ENCODE measurements at places on chromosomes 7 and 10.

DNA sequence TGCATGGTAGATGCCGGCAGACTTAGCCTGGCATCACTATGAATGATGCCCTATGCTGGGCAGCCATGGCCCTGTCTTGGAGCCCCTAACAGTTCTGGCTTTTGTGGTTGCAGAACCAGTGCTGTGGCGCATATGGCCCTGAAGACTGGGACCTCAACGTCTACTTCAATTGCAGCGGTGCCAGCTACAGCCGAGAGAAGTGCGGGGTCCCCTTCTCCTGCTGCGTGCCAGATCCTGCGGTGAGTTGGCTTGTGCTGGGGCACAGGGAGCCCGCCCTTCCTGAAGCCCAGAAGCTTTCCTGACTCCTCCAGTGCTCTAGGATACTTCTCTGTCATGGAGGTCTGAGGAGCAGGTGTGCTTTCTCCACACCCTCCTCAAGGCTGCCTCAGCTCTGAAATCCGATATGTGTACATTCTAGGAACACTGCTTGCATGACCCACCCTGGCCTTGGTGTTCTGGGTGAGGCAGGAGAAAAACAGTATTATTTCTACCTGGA is 25.6 kb upstream of the SH2D4B start:
- H3K27ac ChIP-seq, result peak overlapping the region; percentile 60
- peaks cover 12% of the 10 kb centered on the region for H3K4me1 ChIP-seq
- H3K4me3 ChIP-seq, result no peak overlapping the region
- DNase-seq, result no peak
- H3K36me3 ChIP-seq, result peaks cover 71% of the 10 kb centered on the region

- no peaks in the 10 kb centered on the region for H3K36me3 ChIP-seq
- DNase-seq, result no peak
- H3K4me1 ChIP-seq, result peaks cover under 1% of the 10 kb centered on the region
- H3K4me3 ChIP-seq, result no peak overlapping the region
Measured at GRCh38 chr10:113320987-113321386, 231.9 kb upstream of the HABP2 start.

DNA sequence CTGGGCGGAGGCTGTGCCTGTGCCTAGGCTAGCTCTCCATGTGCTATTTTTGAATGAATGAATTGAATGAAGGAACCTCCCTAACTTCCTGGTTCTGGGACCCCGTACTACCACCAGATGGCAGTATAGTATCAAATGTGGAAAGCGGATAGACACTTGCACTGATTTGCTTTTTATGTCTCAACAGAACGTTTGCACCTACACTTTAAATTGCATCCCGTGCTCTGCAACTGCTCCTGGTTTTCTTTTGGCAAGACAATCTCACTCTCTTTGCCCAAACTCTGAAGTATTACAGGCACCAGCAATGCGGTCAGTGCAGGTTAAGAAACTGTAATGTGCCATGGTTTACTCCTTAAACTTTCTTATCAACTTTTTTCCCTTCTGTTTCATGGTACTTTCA is 6.5 kb downstream of the FZD8 start:
- no peak overlapping the region for H3K4me3 ChIP-seq
- no peaks in the 10 kb centered on the region for H3K36me3 ChIP-seq
- peaks cover 5% of the 10 kb centered on the region for H3K4me1 ChIP-seq

- no peaks in the 10 kb centered on the region for H3K4me1 ChIP-seq
- no peak overlapping the region for H3K4me3 ChIP-seq
- no peaks in the 10 kb centered on the region for H3K36me3 ChIP-seq
Measured at GRCh38 chr7:134246347-134246746, 70.4 kb downstream of the SLC35B4 start.

- peaks cover 2% of the 10 kb centered on the region for H3K27me3 ChIP-seq
- no peak overlapping the region for H3K4me3 ChIP-seq
- no peaks in the 10 kb centered on the region for H3K4me1 ChIP-seq
- no peak overlapping the region for H3K27ac ChIP-seq
Measured at GRCh38 chr10:77661674-77662073, 24.1 kb upstream of the KCNMA1 start.

DNA sequence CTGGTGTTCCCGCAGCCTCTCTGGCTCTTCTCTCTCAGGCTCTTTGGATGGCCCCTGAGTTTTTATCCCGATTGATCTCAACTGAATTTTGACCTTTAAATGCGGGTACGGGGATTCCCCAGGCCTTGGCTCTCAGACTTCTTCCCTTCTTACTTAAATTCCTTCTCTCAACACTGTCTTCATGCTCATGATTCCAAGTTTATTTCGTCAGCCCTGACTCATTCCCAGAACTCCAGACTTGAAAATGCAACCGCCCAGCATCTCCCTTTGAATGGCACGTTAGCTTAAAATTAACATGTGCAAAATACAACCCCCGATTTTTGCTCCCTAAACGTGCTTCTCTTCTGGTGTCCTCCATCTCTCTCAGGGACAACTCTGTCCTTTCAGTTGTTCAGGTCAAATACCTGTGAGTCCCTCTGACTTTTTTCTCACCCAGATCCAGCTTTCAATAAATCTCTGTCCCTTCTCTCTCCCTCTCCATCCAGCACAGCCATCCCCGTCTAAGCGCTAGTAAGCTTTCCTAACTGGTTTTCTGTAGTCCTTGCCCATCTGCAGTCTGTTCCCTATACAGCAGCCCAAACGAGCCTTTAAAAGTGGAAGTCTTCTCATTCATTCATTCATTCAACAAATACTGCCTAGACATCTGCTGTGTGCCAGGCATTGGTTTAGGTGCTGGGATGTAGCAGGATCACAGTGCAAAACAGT is 7.1 kb downstream of the HECW1 start:
- DNase-seq, result no peak
- peaks cover 34% of the 10 kb centered on the region for H3K27me3 ChIP-seq
- H3K27ac ChIP-seq, result no peak overlapping the region
- H3K4me3 ChIP-seq, result no peak overlapping the region
- no peaks in the 10 kb centered on the region for H3K4me1 ChIP-seq

DNA sequence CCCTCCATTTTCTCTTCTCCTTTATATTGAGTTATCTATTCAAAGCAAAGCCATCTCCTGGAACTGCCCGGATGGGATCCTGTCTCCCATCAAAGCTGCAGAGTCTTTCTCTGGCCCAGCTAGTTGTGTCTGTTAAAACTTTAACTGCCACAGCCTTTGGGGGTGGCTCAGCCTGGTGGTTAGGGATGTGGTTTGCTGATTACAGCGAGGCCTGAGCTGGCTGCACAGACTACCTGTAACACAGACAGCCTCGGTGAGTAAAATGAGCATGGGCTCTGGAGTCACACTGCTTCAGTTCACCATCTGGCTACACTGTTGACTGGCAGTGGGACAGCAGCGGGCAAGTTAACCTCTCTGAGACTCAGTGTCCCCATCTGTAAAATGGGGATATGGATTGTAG is 18.4 kb upstream of the HABP2 start:
- no peak overlapping the region for H3K27ac ChIP-seq
- H3K36me3 ChIP-seq, result no peaks in the 10 kb centered on the region
- H3K27me3 ChIP-seq, result peaks cover 1% of the 10 kb centered on the region
- H3K4me1 ChIP-seq, result peaks cover 4% of the 10 kb centered on the region

DNA sequence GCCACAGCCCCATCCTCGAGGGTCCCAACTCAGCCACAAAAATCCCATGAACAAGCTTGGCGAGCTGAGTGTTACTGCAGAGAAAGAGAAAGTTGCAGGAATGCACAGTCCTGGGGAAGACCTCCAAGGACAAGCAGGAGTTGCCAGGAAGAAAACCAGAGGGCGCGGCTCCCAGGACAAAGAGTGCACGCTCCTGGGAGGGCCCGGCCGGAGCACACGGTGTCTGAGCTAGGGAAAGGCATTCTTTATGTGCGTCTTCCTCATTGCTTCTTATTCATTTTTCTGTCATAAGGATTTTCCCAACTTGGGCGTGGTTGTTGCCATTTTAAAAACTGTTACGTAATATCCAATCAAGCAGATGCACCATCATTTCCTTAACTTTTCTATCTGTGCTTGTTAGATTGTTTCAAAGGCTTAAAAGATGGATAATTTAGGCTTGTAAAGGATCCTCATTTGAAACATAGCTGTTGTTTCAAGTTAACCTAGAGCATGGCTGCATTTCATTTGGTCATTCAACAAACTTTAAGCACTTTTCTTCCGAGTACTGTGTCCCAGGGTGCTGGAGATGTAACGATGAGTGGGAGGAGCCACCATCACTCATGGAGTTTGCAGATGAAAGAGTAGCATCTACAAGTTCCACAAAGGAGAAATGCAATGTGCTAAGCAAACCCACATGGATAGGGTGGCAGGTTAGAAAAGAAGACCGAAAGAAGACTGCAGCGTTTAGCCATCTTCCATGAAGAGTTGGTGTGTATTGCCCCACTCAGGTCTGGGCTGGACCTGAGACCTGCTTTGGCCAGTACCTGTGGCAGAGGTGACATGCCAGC is 5.6 kb upstream of the CNPY1 start:
- no peak overlapping the region for H3K4me3 ChIP-seq
- no peaks in the 10 kb centered on the region for H3K36me3 ChIP-seq
- H3K4me1 ChIP-seq, result no peaks in the 10 kb centered on the region

DNA sequence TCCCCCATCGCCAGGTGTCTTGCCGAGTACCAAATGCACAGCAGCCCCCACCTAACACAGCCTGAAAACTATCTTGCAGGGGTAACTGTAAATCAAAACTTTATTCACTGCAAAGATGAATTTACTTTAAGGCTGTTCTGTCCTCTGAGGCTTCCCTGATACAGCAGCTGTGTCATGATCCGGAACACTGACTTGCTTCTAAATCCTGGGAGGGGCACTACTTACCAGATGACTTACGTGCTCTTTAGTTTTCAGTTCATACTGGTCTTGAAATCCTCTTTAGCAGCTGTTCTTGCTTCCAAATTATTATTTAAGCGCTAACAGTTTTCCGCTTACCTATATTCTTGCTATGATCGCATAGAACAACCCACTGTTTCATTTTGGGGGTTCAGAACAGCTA is 4.9 kb downstream of the DYNC1I1 start:
- no peak overlapping the region for H3K27ac ChIP-seq
- DNase-seq, result no peak
- H3K27me3 ChIP-seq, result peaks cover 26% of the 10 kb centered on the region
- H3K4me1 ChIP-seq, result no peaks in the 10 kb centered on the region
- no peaks in the 10 kb centered on the region for H3K36me3 ChIP-seq

DNA sequence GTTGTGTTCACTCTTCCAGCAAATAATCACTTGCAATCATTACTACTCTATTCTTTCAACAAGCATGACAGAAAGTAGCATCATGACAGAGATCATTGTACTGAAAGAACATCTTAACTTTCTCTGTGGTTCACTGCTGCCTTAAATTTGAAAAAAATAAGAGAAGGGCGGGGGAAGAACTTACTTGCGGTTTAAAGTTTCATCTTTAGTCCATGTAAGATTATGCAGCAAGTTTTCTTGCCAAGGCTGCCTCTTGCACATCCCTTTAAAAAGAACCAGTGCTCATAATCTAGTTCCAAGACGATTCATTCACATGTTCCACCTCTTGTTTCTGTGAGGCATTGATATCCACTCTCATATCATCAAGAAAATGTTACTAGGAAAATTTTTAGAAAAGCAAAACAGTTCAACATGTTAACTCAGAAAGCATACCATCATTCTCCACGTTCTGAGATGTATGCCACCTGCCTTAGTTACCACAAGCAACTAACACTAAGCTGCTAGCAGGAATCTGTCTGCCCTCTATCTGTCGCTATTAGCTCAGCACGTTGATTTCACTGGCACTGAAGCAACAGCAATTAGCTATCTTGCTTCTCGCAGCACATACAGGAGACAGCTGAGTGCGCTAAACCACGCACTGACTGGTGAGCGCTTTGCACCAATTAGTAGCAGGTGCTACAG is at the start of gene PCDH15:
Gene PCDH15, minus strand, starts transcription at position 491 of the 681 bp plus-strand sequence. CDS start 136,969 bp downstream, outside the sequence.
- H3K27me3 ChIP-seq, result no peaks in the 10 kb centered on the region
- no peaks in the 10 kb centered on the region for H3K4me1 ChIP-seq
- H3K27ac ChIP-seq, result no peak within 1 kb of the TSS
- DNase-seq, result no peak
- no peak within 1 kb of the TSS for H3K4me3 ChIP-seq

- DNase-seq, result no peak
- H3K27ac ChIP-seq, result no peak overlapping the region
- no peaks in the 10 kb centered on the region for H3K36me3 ChIP-seq
- H3K4me3 ChIP-seq, result no peak overlapping the region
- H3K4me1 ChIP-seq, result no peaks in the 10 kb centered on the region
Measured at GRCh38 chr10:44619975-44620374, 235.1 kb upstream of the CXCL12 start.

GRCh38 chr10:78727251-78727650 is 341.5 kb upstream of the ZMIZ1 start:
- no peaks in the 10 kb centered on the region for H3K36me3 ChIP-seq
- no peak overlapping the region for H3K4me3 ChIP-seq
- H3K27ac ChIP-seq, result no peak overlapping the region
- DNase-seq, result no peak
- H3K27me3 ChIP-seq, result peaks cover 15% of the 10 kb centered on the region
- H3K4me1 ChIP-seq, result no peaks in the 10 kb centered on the region

DNA sequence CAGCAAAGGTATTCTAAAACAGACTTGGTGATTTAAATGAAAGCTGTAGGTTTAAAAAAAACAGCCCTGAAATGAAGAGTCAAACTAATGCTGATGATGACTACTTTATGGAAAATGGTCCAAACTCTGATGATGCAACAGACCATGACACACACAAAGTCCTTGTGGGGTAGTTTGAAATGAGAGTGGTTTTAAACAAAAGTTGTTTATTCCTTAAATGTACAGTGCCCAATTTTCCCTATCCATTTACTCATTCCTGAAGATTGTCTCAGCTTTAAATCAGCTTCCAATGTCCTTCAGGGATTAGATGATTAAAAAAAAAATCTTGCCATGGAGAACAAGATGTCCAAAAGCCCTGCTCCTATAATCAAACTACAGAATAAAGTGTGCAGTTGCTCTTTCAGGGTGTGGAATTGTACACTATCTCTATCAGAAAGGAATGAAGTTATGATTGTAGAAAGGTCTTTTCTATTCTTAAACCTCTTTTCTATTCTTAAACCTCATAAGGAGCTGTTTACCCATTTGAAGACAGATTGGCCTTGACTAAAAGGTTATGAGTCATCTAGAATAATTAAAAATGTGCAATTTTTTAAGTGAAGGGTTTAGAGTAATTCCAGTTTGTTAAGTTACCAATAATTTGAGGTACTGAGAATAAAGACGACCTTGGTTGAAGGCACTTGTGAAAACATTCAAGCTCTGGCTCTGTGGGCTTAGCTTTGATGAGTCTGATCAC is 70.2 kb upstream of the ITGA8 start:
- no peak for DNase-seq
- H3K4me1 ChIP-seq, result peaks cover 2% of the 10 kb centered on the region
- H3K36me3 ChIP-seq, result peaks cover 39% of the 10 kb centered on the region
- no peak overlapping the region for H3K4me3 ChIP-seq

DNA sequence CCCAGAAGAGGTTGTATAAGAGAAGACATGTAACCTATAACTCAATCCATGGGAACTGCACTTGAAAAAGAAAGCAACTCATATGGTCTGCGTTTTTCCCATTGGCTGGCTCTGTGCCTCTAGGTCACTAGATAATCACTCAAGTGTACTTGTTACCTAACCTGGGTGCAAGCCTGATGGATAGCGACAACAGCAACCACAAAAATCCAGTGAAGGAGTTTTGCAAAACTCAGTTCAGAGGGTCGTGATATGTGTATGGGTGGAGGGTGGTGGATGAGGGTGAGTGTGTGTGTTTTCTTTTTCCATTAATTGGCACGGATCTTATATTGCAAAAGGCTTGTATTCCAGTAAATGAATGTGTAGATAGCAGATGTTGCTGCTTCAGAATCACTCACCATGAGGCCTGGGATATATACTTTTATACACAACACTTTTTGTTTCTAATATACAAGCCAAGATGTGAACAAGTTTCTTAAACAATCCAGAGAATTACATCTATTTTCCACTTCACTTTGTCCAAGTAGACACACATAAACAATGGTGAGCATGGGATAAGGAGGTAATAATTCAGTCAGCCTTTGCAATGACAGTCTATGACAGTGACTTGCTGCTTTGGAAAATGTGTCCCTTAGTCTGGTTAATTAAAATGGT is 286.9 kb upstream of the DKK1 start:
- H3K36me3 ChIP-seq, result no peaks in the 10 kb centered on the region
- H3K4me3 ChIP-seq, result no peak overlapping the region
- no peaks in the 10 kb centered on the region for H3K4me1 ChIP-seq

All from activated T-helper 2 cell treated with anti-CD3 and anti-CD28 coated beads, Interferon-gamma antibody, Interleukin-2, Interleukin-4, amounts not matched to agents 10 μg/mL and 5 μg/mL and 100 μg/mL, durations not matched to agents 14 hours and 24 hours and 36 hours (primary cell).